DMS53 (cell line): ENCODE measurements at places on chromosomes 1 and 21.

DNA sequence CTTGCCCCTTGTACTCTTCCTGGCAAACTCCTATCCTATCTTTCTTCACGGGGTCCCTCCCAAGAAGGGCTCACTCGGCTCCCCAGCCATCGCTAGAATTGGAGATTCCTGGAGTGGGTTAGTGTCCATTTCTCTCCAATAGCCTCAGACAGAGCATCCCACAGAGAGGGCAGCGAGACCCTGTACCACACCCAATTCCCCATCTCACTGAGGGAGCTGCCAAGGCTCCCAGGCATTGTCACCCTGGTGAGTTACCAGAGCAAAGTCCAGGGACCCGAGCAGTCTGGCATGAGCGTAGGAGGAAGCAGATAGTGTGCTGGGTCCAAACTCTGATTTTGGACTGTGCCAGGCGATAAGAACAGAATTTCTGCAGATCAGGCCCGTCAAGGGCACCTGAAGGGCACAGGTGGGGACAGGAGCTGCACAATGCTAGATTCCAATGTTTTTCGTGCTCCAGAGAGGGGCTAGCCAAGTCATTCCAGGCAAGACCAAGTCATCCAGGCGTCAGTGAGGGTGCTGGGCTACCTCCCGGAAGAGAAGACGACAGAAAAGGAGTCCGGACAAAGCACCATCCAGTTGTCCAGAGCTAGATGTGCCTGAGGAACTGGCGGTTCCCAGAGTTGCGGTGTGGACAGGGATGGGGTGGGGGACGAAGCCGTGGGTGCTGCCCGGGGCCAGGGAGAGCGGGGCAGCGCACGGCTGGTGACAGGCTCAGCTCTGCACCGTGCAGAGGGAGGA, 15.3 kb downstream of the AKR7A3 start:
- DNase-seq: no peak

GRCh38 chr1:114154146-114154962, 685 bp upstream of the SYT6 start:
- peak; percentile 77 for DNase-seq

DNA sequence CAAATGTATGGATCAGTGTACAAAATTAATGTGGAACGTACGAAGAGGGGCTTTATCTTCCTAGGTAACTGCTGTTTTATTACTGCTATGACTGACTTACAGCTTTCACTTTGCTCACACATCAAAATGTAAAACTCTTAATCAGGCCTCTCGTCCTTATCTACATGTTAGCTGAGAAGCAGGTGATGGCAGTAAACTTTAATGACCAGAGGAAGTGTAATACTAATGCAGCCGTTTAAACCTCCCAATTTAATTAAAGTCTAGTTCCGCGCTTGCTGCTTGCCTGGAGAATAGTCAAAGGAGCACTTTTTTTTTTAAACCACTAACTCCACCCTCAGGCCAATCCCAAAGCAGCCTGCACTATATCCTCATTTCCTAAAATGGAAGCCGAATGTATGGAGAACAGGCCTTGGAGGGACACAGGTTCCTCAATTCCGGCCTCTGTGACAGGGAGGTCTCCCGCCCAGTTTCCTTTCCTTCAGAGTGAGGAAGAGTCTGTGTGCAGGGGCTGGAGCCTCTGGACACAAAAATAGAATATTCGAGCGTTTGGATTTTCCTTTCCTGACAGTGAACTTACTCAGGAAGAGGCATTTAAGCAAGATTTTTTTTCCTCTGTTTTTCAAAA, 36.7 kb upstream of the RASAL2 start:
- no peak for DNase-seq

- DNase-seq: peak; percentile 22
Observed at GRCh38 chr1:203769505-203770343, 4.7 kb downstream of the LAX1 start.

- DNase-seq: peak; percentile 94
Observed at GRCh38 chr1:243850452-243851256, 611 bp upstream of the AKT3 start.

- DNase-seq: peak; percentile 86
Observed at GRCh38 chr21:41680444-41681347, 86.2 kb downstream of the RIPK4 start.

- peak; percentile 69 for DNase-seq
Observed at GRCh38 chr1:109482791-109483671, 674 bp upstream of the ATXN7L2 start.

DNA sequence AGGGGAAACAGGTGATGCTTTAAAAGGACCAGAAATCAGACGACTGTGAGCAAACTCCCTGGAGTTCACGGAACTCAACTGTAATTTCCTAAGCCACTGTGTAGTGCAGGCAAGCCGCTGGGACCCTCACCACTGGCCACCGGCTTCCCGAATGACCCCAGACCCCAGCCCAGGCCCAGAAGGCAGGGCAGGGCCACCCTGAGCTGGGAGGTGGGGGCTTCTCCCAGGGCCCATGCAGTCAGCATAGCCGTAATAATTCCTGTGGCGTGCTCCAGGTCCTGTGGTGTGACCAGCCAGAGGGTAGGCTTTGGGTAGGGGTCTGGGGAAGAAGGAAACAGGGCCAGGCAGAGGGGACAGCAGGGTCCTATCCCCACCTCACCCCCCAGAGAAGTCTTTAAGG, 3.5 kb upstream of the ARF1 start:
- no peak for DNase-seq

DNA sequence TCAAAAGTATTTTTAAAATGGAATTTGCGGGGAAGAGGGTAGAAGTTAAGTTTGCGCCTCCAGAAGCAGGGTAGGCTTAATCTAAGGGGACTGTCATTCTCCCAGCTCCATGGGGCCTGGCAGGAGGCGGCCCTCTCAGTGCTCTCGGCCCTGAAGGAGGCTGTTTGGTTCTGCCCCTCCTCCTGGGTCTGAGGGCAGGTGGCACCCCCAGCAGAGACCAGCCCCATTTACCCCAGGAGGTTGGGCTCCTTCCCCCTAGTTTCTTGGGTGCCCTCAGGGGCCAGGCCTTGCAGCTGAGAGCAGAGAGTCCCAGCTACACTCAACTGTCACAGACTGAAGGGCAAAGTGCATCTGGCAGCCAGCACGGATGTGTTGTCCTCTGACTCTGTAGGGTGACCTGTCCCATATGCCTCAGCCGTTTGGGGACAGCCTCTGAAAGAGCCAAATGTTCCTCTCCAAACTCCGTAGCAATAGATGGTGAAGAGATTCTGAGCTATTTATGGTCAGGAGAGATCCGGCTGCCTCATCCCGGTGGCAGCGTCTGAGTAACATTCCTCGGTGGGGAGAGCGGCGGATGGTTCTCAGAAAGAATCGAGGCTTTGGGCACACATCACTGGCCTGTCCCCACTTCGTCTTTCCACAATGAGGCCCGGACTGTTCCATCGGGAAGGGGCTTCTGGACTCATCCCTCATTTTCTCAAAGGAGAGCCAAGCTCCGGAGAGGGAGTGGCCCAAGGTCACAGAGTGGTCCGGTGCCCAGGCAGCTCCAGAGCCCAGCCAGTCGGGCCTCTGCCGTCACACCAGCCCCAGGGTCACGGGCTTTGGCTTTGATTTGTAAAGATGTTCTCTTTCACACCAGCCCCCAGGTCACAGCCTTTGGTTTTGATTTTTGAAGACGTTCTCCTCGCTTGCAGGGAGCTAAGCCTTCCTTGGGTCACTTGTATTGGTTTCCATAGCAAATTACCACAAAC, 424.2 kb upstream of the VAMP3 start:
- no peak for DNase-seq

- DNase-seq: peak; percentile 99
Observed at GRCh38 chr1:26862781-26863684, at the start of gene SFN. SFN (plus strand) TSS chr1:26863149; CDS start chr1:26863213, 64 bp downstream.

DNA sequence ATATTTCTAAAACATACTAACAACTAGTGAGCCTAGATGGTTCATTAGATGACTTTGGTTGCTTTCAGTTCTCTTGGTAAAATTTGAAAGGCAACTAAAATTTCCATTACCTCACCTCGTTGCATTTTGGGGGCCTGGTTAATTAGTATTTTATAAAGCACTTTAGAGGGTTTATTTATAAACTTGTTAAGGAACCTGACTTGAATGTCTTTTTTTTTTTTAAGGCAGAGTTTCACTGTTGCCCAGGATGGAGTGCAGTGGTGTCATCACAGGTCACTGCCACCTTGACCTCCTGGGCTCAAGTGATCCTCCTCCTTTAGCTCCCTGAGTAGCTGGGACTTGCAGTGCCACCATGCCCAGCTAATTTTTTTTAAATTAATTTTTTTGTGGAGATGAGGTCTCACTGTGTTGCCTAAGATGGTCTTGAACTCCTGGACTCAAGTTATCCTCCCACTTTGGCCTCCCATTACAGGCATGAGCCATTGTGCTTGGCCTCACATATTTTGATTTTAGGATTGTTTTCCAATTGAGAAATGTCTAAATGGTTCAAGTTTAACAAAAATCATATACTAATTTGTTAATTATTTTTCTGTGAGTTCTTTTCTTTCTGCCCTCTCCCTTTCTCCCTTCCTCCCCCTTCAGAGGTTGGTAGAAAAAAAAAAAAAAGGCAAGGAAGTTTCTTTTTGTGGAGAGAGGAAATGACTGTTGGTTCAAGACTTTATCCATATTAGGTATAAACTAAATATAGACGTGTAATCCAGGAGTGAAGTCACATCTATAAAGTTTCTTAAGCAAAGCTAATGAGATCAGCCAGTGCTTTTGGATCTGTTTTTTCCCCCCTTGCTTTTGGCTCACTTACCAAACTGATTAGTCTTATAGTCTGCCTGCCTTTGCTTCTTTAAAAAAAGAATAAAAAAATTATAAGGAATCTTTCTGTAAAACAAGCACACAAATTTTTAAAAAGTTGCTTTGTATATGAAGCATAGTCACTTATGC, 24.7 kb downstream of the CLIC4 start:
- DNase-seq: peak; percentile 29

DNA sequence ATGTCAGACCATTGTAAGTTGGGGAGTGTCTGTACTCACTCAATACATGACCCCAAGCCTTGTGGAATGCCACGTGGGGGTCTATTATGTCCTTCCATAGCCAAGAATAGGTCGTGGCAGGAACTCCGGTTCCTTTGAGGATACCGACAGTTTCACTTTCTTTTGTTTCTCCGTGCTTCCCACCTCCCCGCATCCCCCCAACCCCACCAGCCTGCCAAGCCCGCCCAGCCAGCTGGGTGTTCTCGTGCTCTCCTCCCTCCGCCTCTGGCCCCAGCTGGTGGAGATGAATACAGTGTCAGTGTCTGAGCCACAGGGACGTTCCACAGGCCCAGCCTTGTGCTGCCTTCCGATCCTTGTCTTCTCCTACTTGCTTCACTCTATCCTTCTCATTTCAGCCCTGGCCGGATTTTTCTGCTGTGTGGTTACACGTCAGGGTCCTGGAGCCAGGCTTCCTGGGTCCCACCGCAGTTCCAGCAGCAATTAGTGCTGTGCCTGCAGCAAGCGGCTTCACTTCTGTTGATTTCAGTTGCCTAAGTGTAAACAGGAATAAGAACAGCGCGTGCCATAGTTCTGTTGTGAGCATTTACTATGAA, 4.1 kb upstream of the AGTRAP start:
- no peak for DNase-seq

- peak; percentile 34 for DNase-seq
Observed at GRCh38 chr1:170692866-170693575, 29.1 kb downstream of the PRRX1 start.

DNA sequence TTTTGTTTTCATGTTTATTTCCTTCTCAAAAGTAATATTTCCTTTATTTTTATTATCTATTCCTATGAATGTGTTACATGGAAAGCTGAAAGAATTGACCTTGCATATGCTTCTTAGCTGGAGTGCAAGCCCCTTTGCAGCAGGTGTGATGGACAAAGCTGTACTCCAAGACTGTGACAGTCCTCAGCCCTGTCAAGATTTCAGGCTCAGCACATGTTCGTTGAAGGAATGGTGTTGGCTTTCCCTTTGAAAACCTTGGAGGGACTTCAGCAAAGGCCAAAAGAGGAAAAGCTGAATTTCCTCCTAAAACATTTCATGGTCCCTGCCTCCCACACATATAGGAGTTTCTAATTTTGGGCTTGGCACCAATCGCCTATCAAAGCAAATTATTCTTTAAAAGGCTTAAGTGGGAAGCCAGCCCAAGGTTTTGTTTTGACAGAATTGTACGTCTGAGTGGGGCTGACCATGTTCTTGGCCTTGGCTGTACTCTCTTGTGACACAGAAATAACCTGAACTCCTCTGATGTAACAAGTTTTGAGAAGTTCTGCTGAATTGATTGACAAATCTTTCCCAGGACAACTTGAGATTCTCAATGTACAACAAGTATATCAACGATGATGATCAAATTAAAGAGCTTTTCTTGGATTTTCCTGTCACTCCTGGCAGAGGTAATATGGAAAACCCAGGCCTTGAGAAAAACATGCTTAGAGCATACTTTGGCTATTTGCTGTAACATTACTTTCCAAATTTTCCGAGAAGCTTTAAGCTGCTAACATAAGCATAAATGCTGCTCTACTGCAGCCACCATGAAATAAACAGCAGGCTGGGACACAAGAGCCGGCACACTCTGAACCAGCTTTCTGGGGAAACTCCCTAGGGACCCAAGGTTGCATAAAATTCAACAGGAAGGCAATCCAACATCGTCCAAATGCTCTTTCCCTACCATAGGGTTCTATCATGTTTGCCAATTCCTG, 135.7 kb upstream of the ZNF648 start:
- DNase-seq: no peak

DNA sequence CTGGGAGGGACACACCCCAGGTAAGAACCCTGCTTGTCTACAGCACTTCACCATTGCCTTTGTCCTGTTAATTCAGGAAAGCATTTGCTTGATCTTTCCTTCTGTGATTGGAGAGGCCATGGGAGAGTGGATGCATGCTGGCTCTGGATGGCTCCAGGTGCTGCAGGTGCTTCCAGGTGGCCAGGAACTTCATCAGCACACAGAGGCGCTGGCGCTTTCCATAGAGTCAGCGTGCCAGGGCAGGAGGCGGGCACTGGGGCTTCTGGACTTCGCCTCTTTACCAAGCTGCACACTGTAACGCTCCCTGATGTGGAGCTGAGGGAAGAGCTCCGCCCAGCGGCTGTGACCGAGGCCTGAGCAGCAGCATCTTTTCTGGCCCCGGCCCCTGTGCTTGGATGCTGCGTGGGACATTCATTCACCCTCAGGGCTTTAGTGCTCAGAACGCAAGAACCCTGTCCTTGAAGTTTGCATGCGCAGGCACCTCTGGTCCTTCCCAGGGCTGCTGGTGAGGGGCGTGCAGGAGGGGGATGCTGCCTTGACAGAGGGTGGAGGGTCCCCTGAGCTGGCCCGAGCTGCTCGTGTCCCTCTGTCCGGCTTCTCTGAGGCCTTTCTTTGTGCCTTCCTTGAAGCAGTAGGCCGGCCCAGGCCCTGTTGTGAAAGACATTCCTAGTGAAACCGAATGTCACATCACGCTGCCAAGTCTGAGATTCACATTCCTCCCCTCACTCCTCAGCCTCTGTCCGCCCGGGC, 1.6 kb upstream of the MX2 start:
- DNase-seq: peak; percentile 92
